ENCODE measurements at places on chromosomes 5 and 9.

DNA sequence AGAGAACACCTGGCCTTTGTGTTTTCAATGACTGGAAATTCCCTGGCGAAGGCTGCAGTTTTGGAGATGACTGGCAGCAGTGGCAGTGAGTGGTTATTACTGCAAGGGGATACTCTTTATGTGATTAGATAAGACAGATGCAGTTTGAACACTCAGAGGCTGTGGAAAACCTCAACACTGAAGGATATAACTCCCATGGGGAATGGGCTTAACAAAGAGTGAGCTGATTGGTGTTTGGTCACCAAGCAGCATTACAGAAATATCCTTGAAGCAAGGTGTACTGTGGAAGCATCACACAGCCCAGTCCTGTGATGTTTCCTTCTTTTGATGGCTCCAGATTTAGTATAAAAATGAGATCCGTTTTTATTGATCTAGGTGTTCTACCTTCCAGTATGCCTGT lies 490.7 kb upstream of the PTPRD start:
- DNase-seq, result no peak

DNA sequence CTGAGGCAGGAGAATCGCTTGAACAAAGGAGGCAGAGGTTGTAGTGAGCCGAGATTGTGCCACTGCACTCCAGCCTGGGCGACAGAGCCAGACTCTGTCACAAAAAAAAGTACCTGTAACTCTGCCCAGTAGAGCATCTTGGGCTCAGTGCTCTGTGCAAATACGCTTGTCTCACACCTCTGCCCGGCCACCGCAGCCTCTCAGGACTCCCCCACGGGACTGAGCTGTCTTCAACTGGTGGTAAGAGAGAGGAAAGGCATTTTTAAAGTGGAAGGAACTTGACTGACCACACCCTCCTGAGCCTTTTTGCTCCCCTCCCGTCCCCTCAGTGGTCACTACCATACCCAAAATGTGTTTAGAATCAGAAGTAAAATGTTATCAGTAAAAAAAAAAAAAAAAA lies 174.3 kb upstream of the PIK3R1 start:
- DNase-seq, result no peak

DNA sequence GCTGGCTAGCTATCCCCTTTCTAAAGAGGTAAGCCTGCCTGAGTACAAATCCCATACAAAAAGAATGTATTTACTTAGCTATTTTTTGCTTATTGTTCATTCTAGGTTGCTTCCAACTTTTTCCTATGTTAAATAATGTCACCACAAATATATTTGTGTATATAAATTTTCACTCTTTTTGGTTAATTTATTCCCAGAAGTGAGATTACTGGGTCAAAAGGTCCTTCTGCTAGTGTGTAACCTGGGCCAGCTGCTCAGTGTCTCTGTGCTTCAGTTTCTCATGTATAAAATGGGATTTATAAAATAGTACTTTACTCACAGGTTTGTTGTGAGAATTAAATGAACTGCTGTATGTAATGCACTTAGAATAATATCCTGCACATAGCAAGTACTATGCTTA lies 23.9 kb upstream of the DMRT2 start:
- DNase-seq, result no peak

- no peak for DNase-seq
These were observed 251.1 kb downstream of the BNC2 start for GRCh38 chr9:16619402-16619801.

DNA sequence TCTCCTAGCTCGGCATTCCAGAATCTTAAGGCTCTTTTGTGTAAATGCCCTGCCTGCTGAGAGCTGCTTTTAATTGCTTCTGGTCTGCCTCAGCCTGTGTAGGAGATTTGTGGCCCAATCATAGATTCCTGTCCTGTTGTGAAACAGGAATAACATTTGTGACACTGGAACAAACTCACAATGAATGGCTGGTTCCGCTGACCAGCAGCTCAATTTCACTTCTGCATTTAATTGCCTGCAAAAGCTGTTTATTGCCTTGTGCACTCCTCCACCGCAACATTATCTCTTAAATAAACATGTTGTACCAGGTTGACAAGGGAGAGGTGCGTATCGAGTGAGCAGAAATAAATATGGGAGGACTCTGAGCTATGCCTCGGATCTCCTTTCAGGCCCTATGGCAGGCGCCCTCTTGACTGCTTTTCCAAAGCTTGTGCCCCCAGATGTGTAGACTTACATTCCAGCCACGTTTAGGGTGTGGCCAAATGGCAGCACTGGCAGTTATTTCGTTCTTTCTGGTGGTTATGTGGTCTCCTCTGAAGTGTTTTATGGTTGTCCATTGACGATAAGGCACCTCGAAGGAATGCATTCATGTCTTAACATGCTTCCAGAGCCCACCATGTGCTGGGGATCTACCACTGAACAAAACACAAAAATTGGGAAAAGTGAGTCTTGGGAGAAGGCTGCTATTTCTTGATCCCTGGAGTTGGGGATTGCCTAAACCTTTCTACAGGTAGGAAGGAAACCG lies 58.1 kb downstream of the DMRT1 start:
- DNase-seq, result no peak

DNA sequence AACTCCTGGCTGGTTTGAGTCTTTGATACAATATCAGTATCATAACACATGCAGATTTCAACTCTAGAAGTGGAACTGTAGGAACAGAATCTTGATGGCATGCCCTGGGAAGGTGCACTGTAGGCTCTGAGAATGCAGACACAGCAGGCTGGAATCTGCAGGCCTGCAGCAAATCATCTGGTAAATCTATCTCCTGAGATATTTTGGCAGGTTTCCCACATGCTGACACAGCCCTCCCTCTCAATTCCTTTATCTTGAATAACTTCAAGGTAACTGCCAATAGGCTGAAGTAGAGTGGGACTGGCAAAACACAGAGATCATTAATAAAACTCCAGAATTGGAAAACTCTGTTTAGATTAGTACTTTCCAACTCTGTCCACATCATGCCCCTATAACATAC lies 177.8 kb upstream of the PCSK5 start:
- DNase-seq, result no peak

DNA sequence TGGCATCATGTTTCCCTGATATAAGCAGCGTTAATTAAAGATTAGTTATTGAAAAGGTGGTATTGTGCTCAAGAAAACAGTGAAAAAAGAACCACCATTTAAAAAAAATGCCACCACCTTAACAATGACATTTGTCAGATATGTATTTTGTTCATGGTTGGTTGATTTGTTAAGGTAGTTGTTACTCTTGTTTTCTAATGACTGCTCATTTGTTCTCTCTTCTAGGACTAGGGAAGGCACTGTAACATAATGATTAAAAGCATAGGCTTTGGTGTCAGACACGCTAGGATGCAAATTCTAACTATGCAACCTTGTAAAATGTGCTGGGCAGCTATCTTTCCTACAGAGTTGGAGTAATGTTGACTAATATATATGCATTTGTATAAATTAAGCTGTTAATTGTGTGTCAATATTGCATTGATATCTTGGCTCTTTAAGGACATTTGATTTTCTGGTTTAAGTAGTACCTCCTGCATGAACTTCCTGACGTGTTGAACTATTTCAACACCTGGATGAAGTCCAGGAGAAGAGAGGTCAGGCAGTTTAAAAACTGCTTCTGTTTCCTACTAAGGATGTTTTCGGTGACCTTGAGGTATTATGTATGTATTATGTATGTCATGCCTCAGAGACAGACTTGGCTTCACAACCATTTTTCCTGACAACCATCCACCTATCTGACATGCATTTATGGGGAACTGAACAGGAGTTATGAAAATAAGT lies 77.8 kb downstream of the MUSK start:
- no peak for DNase-seq

DNA sequence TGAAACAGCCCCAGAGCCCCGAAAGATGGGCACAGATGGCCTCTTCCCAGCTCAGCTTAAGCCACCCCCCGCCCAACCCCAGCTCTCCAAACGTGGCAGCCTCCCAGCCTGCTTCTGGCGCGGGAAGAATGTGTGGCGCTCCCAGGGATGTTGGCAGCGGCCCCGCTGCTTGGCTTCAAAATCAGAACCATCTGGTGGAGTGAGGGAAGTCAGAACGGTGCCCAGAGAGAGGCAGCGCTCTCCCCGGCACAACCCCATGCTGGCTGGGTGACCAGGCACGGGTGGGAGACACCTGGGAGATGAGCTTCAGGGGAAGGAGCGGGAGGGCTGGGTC lies 72.7 kb upstream of the ORM1 start:
- DNase-seq, result no peak

GRCh38 chr5:79133657-79134451 lies 22.2 kb downstream of the BHMT start:
- peak; percentile 62 for DNase-seq

DNA sequence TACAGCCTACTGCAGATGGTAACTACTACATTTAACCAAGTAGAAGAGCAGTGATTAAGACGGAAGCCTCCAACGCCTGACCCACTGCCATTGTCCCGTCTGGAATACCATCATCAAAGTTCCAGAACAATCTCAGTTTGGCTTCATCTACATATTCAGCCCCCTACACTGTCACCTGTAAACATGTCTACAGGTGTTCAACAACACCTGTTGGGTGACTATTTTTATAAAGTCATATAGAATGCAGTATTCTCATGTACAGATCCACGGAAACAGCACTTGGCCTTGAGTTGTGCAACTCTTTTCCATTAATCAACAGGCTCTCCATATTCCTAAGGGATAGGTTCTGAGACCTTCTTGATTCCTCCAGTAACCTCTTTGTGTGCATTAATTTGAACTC lies 53.3 kb upstream of the AGXT2 start:
- DNase-seq, result no peak

DNA sequence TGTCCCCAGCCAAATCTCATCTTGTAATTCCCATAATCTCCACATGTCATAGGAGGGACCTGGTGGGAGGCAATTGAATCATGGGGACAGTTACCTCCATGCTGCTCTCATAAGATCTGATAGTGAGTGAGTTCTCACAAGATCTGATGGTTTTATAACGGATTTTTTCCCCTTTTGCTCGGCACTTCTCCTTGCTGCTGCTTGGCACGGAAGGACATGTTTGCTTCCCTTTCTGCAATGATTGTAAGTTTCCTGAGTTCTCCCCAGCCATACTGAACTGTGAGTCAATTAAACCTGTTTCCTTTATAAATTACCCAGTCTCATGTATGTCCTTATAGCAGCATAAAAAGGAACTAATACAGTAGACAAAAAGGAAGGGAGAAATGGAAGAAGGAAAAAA lies 76.7 kb upstream of the CCNG1 start:
- DNase-seq, result no peak

- DNase-seq, result no peak
These were observed 1215.7 kb downstream of the MAT2B start for GRCh38 chr5:164721116-164721515.

GRCh38 chr5:39452846-39453245 lies 28.1 kb upstream of the DAB2 start:
- DNase-seq, result no peak

DNA sequence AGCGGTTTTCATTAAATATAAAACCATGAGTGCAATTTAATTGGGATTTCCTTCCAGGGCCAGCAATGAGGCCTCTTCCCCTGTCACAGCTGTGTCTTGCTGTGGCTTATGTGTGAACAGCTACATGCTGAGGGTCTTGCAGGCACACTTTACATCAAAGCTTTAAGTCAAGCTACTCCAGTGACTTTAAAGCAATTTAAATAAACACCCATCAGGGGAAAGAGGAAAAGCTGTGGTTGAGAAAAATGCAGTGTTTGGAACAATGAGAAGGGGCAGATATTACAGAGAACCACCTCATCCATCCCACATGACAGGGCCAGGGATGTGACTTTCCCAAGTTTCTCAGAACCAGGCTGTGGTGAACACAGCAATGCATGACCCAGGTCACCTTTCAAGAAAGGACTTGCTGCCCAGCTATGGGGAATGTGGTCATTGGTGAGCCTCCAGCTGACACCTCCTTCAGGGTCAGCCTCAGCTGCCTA lies 115.9 kb upstream of the LPAR1 start:
- DNase-seq, result no peak

- no peak for DNase-seq
These were observed 27.6 kb upstream of the TMEM215 start for GRCh38 chr9:32755730-32756129.

DNA sequence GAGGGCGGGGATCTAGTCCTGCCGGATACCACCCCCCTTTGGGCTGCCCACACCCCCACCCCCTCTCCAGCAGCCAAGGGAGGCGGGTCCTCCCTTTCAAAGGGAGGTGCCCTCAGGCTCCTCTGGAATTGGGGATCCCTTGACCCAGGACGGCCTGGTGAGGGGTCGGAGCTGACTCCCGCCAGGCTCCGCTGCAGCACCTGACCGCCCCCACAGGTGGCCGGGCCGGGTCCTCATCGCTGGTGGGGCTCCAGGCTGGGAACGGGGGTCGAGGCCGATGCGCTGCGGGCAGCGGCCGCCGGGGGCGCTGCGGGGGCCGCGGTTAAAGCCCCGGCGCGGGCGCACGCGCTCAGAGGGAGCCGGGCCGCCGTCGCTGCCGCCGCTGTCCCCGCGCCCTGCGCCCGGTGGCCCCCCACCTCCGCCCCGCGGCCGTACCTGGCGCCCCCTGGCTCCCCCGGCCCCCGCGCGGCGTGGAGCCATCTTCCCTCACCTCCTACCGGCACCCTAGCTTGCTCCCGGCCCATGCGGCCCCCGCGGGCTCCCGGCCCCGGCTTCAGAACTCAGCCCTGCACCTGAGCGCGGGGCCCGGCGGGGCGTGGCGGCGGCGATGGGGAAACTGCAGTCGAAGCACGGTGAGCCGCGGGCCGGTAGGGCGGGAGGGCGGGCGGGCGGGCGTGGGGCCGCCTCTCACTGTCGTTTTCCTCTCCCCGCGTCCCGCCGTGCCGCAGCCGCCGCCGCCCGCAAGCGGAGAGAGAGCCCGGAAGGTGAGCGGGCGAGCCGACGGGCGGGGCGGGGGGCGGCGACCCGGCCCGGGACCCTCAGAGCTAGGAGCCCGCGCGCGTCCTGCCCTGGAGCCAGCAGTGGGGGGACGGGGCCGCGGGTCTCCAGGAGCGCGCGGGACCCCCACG lies at the start of gene NKD2:
Gene NKD2, plus strand, starts transcription at position 352 of the 908 bp plus-strand sequence. Its CDS starts 256 bp downstream, at position 608.
- no peak for DNase-seq

- no peak for DNase-seq
These were observed 20.6 kb downstream of the ELL2 start for GRCh38 chr5:95940758-95941682.

DNA sequence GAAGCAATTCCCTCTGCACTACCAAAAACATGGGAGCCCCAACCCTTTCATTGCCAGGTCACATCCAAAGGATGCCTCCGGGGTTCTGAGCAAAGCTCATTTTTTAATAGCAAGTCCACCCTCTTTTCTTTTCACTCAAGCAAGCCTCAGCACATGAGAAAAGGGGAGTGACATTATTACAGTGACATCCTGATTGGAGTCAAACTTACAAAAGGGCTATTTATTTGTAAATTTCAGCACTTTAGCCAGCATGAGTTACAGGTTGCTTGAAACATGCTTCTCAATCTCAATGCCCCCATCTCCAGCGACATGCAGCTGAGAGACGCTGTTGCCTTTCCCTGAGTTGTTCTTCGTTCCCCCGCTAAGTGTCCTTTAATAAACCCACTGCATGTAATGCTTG lies 238.4 kb upstream of the PANK3 start:
- no peak for DNase-seq

- DNase-seq, result no peak
These were observed 71.0 kb downstream of the FER start for GRCh38 chr5:108818613-108819272.

- DNase-seq, result no peak
These were observed 74.0 kb upstream of the RXRA start for GRCh38 chr9:134252084-134252830.

Measured in CD4-positive, alpha-beta T cell treated with Interleukin-15 for 4 hours (primary cell).